ENCODE measurements at places on chromosomes 16 and 17.
A peak's percentile ranks its signal among the peaks of the same experiment; 100 is the strongest.

DNA sequence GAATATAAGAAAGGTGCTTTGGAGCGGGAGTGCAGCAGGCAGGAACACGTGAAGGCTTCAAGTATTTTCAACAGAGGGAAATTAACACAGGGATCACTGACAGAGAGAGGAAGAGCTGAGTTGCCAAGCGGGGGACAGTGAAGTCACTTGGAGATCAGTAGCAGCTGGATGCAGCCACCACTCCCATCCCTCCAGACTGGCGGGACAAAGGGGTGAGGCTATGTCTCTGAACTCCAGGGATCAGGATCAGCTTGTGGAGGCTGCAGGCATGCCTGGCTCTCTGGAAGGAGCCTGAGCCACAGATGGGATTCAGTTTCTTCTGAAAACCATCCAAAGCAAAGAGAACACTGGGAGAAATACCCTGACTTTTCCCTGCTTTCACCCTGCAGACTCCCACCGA lies 113.7 kb upstream of the IRX3 start:
- no peak for DNase-seq

GRCh38 chr16:70267516-70267915 lies 15.8 kb upstream of the EXOSC6 start:
- DNase-seq: no peak

- no peak for DNase-seq
Measured at GRCh38 chr17:74042744-74043486, 160.6 kb upstream of the RPL38 start.

- peak; percentile 22 for DNase-seq
Measured at GRCh38 chr17:29369831-29370735, 20.1 kb upstream of the TAOK1 start.

DNA sequence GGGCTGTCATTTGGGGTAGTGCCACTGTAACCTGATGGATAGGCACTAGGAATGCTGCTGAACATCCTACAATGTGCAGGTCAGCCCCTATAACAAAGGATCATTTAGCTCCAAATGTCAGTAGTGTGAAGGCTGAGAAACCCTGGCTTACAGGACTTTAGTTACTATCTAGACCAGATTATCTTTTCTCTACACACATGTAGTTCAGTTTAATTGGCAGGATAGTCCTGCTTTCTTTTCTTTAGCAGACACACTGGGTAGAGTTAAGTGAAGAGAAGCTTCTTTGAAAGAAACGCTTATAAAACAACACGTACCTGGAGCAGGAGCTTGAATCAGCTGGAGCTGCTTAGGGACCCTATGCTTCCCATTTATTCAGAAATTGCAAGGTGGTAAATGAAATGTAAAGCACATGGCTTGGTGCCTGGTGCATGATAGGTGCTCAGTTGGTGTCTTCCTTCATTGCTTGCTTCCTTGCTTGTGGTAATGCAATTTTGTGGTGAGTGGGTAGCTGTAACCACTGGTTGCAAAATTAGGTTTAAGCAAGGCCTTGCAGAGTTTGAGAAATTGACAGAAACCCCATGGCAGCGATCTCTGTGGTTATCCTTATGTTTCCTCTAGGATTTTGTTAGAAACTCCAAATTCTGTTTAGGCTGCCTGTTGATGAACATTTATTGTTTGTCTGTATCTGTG lies 9.4 kb downstream of the METTL9 start:
- no peak for DNase-seq

- DNase-seq: no peak
Measured at GRCh38 chr16:4529085-4530060, 9.2 kb downstream of the CDIP1 start.

DNA sequence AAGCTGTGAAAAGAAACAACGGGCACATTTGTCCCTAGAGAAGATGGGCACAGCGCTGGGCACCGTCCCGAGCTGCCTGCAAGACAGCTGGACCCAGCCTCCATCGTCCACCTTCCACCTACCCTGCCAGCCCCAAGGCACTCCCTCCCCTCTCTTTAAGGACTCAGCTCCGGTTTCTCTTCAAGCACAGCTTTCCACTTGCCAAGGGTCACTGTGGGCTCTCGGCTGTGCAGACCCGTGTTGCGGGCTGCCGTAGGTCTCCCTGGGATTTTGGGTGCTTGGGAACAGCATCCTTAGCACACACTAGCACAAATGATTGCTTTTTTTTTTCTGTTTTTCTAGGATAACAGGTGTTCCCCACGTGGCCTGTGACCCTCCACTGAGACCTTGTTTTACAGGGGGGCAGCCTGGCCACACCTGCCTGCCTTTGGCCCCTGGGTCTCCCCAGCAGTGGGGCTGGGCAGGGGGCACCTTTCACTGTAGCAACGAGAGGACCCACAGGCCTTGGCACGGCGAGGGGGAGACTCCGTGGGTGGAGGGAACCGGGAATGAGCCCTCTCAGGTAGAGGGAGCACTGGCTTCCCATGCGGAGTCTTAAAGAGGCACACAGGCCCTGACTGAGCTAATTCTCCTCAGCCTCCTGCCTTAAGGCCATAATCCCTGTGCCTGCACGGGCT lies 1.4 kb downstream of the CHMP6 start:
- DNase-seq: no peak

GRCh38 chr16:25143928-25144327 lies 32.4 kb downstream of the LCMT1 start:
- DNase-seq: no peak

GRCh38 chr16:48194828-48195556 lies 39.2 kb upstream of the ABCC12 start:
- DNase-seq: no peak
